ENCODE measurements at places on chromosomes 6 and 20.

GRCh38 chr6:33683051-33683571 lies 28.4 kb downstream of the UQCC2 start:
- DNase-seq = no peak

DNA sequence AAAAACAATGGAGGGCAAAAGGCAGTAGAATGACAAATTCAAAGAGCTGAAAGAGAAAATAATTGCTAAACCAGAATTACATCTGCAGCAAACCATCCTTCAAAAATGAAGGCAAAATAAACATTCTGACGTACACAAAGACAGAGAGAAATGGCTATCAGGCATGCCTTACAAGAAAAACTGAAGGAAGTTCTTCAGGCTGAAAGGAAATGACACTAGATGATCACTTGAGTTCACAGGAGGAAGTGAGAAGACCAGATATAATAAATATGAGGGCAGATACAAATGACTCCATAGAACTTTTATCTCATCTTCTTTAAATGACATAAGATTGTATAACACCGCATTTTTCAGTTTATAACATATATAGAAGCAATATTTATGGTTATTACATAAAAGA lies 30.0 kb downstream of the DZANK1 start:
- DNase-seq = no peak

GRCh38 chr6:10545482-10545881 lies 24.3 kb downstream of the GCNT2 start:
- DNase-seq = no peak

- no peak for DNase-seq
These were observed 393.8 kb downstream of the SMOC2 start for GRCh38 chr6:168834801-168835200.

DNA sequence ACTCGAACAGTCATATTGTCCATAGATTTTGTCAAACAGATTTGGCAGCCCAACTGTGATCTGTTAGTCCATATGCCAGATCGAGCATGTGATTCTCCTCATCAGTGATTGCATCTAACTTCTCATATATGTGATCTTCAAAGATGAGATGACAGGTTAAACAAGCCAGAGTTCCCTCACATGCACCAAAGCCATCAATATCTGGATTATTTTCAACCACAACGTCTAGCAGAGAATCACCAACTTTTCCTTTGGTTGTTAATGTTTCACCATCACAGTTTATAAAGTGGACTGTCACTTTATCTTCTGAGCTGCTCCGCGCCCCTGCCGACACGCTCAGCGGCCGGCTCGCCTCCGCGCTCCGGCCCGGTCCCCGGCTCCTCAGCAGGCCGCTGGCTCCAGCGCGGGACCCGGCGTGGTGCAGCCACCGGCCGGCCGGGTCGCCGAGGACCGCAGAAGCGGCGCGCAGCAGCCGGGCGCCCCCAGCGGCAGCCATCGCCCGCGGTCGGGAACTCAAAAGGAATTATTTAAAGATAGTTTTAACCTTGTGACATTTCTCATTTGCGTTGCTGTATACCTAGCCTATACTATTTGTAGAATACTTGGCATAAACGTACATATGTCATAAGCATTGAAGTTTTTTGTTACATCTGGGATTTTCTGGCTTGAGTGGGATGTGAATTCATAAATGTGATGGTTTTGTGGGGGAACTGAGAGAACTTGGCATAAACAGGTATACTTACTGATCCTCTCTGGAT lies 40.1 kb upstream of the DYNLRB1 start:
- DNase-seq = no peak

GRCh38 chr20:44961870-44962267 lies 1.7 kb upstream of the TOMM34 start:
- DNase-seq = no peak

- DNase-seq = no peak
These were observed 13.8 kb upstream of the BLOC1S5 start for GRCh38 chr6:8077991-8078390.

GRCh38 chr6:137877606-137878005 lies 10.5 kb downstream of the TNFAIP3 start:
- DNase-seq = no peak

DNA sequence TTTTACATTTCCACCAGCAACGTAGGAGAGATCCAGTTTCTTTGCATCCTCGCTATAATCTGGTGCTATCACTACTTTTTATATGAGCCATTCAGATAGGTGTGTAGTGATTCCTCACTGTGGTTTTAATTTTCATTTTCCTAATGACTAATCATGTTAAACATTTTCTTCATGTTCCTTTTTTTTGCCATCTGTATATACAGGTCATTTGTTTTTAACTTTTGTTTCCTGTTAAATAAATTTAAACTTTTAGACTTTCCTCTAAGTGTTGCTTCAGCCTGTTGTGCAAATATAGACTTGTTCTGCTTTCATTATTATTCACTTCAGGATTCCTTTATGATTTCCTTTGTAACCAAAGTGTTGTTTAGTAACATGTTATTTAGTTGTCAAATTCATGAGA lies 697.4 kb downstream of the PTPRT start:
- no peak for DNase-seq

DNA sequence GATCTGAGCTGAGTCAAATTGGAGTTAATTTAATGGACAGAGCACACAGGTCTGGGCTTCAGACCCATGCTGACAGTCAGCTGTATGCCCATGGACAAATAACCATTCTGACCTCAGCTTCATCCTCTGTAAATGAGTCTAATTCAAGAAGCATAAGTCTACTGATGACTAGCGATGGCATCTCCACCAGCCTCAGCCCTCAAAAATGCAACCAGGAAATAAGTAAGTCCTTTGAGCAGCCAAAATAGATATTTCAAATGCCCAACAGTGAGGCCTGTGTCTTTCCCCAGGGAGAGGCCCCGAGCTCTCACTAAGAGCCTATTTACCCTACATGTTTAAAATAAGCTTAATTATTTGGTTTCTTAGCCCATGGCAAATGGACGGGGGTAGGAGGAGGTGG lies 114.2 kb upstream of the MTHFD1L start:
- no peak for DNase-seq

GRCh38 chr6:169168706-169169105 lies 84.9 kb downstream of the THBS2 start:
- no peak for DNase-seq

GRCh38 chr6:145260484-145261175 lies 474.7 kb downstream of the EPM2A start:
- DNase-seq = no peak

DNA sequence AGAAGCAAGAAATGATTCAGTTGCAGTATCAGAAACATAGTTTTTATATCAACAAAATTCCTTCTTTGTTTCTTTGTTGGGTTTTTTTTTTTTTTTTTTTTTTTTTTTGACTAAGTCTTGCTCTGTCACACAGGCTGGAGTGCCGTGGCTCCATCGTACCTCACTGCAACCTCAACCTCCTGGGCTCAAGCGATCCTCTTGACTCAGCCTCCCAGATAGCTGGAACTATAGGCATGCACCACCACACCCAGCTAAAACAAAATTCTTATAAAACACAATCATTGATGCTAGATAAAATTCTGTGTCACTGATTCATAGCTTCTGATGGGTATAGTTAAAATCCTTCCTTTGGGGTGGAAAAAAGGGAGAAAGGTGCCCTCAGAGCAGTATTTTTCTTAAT lies 110.3 kb upstream of the TNFAIP3 start:
- DNase-seq = no peak

DNA sequence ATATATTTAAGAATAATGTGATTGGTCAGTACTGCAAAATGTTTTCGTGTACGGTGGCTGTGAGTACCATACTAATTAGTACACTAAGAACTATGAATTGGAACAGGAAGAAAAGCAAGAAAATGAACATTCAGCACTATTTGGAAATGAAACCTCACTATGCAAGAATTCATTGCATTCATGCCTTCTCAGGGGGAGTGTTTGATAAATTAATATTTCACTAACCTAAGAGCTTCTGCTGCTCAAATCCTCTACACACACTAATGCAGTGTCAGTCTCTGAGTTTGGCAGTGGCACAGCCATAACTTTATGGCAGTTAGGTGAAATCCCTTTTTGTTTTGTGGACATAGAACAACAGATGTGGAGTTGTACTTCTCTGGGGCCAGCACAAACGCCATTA lies 60.1 kb downstream of the SLC16A10 start:
- no peak for DNase-seq

DNA sequence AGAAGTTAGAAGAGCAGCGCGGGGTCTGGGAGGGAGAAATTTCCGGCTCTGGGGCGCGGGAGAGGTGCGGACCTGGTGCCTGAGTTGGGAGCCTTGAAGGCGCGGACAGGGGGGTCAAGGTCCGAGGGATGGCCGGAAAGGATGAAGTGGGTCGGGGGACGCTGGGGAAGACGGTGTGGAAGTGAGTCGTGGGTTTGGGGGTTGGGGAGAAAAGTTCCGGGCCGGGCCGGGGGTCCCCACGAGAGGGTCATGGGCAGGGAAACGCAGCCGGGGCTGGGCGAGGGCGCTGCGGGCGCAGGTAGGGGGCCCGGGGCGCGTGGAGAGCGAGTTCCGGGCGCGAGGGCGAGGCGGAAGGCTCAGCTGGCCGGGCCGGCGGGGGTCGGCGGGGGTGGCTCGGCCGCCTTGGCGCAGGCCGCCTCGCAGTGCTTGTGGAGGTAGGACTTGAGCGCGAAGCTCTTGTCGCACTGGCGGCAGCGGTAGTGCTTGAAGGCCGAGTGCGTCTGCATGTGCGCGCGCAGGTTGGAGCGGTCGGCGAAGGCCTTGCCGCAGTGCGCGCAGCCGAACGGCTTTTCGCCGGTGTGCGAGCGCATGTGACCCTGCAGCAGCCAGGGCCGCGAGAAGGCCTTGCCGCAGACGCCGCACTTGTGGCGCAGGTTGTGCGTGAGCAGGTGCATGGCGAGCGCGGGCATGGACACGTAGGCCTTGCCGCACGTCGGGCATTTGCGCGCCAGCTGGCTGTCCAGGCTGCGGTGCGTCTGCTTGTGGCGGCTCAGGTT lies 10.5 kb upstream of the SRXN1 start:
- no peak for DNase-seq

GRCh38 chr6:168136622-168137021 lies 57.6 kb upstream of the FRMD1 start:
- no peak for DNase-seq

GRCh38 chr6:85705220-85705619 lies 62.5 kb upstream of the SYNCRIP start:
- no peak for DNase-seq

DNA sequence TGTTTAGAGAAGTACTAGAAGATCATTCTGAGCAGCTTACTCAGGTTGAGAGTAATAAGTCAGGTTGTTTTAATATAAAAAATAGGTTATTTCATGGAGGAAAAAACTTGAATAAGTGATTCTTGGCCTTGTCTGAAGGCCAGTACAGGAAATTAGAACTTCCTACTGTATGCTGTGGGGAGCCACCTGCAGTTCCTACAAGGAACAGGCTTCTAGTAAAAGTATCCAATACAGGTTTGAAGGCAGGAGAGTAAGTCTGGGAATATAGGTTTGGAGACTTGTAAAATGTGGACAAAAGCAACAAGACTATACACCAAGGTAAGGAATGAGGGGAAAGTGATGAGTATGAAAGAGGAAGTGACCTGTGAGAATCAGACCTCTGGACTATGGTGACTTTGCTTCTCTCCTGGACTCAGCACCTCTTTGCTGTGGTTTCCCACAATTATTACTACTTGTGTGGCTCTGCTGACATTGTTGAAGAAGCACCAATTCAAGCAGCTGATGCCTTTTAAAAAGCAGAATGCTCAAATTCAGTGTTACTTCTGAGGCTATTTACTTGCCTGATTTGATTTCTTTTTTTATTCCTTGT lies 278.6 kb downstream of the TBC1D7 start:
- no peak for DNase-seq

DNA sequence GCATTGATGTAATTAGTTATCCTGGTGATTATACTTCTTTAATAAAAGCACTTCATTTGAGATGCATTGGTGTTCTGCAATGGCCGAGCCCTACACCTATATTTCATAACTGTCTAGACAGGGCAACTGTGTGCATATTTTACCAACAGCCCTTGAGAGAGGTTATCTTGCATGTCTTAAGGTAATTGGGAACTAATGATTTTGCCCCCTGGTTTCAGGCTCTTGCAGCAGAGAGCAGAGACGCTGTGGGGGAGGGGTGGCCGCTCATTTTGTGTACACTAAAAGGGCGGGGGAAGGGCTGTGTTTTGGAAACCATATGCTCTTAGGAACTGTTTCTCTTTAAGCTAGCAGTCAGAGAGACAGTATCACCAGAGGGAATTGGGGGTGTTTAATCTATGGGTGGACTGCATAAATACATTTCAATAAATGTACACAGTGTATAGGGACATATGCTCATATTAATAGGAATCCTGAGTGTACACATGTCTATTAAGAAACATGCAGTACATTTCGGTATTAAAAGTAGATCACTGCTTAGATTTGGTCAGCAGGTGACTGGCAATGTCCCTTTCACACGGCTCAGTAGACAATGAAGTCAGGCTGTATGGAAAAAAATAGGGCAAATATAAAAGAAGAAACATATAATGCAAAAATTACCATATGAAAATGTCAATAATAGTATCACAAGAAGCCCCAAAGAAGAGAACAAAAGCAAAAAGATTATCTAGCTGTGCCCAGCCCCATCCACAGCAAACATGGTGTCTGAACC lies 402.9 kb upstream of the CITED2 start:
- DNase-seq = no peak

- DNase-seq = no peak
These were observed 399.5 kb upstream of the SYNCRIP start for GRCh38 chr6:86042214-86042613.

DNA sequence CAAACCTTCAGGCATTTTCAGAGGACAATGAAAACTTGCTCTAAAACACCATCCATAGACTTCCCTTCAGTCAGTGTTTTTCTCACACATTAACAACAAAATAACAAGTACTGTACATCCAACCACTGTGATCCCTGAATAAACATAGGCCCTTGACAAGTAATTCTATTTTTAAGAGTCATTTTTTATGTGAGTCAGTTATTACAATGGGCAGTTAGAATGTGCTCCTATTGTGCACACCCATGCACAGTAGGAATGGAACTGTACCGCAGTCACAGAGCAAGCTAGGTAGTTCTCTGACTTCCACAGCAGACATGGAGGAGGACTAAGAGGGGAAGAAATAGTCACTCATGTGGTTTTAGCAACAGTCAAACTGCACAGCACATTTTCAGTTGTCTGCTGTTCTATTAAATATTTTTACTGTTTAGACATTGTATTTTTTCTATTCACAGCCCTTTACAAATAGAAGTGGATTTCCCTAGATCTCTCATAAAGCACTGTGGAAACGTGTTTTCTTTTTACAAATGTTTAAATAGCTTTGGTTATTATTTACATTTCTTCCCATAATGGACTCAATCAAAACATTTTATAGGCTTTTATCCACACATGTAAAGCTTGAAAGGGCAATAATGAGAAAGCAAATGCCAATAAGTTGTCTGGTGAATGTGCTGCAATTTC lies 100.4 kb downstream of the JAG1 start:
- DNase-seq = no peak
